H54 (cell line): ENCODE measurements at places on chromosomes 4 and X.

DNA sequence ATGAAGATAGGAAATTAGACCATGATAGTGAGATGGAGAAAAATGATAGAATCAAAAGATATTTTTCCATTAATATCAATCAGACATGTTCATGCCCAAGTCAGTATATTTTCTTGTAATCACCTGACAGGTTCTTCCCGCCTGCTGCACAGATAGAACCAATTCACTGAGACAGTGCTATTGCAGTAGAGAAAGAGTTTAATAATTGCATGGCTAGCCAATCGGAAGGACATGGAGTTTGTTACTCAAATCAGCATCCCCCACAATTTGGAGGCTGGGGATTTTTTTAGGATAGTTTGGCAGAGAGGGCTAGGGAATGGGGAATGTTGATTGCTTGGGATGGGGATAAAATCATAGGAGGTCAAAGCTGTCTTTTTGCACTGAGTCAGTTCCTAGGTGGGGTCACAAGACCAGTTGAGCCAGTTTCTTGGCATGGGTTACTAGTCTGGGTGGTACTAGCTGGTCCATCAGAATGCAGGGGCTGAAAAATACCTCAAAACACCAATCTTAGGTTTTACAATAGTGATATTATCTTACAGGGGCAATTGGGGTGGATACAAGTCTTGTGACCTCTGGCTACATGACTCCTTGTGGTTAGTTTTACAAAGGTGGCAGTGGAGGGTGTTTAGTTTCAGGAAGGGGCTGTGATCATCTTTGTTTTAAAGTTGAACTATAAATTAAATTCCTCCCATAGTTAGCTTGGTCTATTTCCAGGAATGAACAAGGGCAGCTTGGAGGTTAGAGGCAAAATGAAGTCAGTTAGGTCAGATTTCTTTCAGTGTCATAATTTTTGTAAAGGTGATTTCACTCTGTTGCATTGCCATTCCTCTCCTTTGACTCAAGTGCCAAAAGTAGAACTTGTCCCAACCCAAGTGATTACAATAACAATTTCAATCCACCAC, 100.3 kb upstream of the PDE5A start:
- no peak for DNase-seq

- no peak for DNase-seq
These were observed 109.7 kb upstream of the PNPLA4 start for GRCh38 chrX:8036914-8037313.

GRCh38 chr4:86959588-86960500, 25.0 kb downstream of the AFF1 start:
- no peak for DNase-seq

GRCh38 chr4:67550451-67550850, 5.1 kb upstream of the CENPC start:
- DNase-seq: no peak

DNA sequence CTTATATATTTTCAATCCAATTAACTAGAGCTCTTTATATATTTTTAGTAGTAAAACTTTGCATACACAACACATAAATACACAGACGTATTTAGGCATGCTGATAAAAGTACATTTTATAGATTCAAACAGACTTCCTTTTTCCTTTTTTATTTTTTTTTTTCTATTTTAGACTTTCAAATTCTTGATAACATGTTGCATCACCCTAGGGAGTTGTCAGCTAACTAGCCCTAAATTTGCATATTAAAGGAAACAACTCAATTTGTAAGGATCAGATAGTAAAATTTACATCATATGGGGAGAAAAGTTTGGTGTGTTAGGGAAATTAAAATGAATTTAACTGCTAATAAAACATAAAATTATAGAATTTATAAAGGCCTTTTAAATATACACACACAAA, 47.4 kb upstream of the APOOL start:
- no peak for DNase-seq

DNA sequence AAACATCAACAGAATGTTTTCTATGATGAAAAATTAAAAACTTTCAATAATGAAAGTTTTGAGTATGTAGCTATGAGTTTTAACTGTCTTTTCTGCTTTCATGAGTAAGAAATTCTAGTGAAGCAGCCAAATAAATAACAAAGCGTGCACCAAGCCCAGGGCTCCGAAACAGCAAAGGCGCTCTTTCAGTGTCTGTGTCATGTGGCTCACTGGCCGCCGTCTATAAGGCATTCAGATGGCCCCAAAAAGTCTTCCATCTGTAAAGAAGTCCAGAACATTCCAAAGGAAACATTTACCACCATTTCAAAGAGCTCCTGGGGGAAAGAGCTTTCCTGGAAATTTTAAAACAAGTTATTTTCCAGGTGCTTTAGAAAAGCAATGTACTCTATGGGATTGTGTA, 139.9 kb downstream of the AFAP1 start:
- DNase-seq: no peak

DNA sequence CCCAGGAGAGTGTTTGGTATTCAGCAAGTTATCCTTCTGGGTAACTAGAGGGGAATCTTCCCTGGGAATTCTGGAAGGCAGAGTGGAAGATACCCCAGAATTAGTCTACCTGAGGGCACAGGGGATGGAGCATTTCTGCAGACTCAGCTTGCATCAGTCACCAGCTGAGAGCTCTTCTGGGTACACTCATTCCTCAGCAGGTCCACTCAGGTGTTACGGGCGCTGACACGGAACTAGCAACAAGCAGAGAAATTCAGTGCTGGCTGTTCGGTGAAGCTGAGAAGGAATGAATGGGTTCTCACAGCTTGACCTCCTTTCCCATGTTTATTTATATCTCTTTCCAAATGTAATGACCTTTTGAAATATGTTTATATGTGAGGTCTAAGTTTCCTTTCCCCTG, 106.0 kb upstream of the PNPLA4 start:
- no peak for DNase-seq

GRCh38 chr4:921830-922331, 10.2 kb downstream of the GAK start:
- DNase-seq: no peak

- DNase-seq: no peak
These were observed 56.5 kb upstream of the CLNK start for GRCh38 chr4:10740891-10741620.

DNA sequence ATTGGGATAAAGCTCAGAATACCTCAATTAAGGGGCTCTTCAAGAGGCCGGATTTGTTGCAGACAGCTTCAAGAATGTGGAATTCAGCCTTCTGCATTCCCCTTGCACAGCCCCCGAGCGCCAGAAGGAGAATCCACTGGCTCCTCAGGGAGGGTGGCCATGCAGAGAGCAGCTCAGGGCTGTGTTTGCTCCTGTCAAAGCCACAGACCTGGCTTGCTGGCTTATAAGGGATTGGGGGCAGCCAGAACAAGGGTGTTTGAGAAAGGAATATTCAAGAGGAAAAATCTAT, 36.8 kb downstream of the ING2 start:
- DNase-seq: no peak

- peak; percentile 2 for DNase-seq
These were observed 107.8 kb upstream of the FMR1 start for GRCh38 chrX:147803948-147804347.

- no peak for DNase-seq
These were observed 58.6 kb downstream of the GATB start for GRCh38 chr4:151702256-151702655.

DNA sequence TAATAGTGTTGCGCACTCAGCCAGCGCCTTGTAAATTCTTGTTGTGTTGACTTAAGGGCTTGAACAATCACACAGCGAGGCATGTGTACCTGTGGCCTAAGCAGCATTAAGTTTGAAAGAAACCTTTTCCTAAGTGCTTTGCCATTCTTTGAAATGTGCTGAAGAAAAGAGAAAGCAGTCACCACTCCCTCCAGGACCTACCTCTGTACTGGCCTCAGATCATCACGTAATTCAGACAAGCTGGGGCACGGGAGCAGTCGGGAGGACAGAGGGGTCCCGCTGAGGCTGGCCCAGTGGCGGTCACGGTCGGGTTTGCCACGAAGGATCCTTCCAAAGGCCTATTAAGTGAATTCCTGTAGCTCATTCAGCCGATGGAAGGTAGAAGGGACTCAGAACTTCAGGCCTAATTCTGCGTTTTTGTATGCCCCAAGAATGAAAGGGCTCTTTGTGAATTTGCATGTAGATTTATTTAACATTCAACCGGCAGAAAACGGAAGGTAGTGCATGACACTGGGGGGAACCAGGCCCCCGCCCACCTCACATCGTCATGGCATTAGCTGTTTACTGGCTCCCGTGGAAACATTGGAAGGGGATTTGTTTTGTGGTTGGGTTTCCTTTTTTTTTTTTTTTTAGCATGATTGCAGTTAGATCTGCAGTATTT, 106.3 kb downstream of the TRAPPC11 start:
- DNase-seq: no peak

DNA sequence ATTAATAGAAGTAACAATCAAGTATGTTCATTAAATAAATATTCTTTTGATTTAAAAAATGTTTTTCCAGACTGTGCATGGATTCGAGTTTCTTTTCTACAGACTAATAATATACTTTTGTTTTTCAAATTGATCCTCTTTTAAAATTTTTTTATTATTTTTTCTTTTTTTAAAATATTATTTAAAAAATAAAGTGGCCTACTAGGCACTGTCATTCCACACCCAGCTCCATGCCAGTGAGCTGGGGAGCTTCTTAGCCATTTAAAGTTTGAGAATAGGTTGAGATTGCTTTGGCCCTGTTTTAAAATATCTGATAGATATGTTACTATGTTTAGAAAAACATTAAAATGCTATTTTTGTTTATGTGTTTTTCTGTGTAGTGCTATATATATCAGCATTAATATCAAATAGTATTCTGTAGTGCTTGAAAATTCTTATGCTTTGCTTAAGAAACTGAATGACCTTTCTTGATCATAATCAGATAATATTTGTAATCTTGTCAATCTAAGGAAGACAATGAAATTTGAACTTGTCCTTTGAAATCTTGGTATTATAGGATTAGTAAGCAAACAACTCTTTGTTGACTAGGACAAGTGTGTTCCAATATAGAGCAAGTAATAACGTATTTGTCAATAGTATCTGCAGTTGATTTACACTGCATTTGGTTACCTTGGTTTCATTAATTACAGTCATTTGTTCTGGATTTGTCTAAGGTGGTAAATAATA, 12.6 kb downstream of the PCDH10 start:
- DNase-seq: no peak

DNA sequence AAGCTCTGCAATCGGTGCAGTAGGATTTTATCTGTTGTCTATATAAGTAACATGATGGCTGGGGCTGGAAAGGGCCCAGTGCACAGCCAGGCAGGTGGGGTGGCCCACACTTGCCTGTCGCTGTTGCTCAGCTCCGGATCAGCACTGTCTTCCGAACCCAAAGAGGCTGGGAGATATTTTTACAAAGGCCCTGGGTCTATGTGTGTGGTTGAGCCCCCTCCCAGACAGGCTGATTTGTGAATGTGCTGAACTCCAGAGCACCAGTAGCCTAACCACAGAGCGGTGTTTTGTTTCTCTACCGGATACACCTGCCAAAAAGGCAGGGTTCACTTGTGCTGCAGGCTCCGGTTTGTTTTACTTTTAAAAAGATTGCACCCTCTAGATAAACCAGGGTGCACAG, 33.5 kb upstream of the CHRNA9 start:
- DNase-seq: no peak

DNA sequence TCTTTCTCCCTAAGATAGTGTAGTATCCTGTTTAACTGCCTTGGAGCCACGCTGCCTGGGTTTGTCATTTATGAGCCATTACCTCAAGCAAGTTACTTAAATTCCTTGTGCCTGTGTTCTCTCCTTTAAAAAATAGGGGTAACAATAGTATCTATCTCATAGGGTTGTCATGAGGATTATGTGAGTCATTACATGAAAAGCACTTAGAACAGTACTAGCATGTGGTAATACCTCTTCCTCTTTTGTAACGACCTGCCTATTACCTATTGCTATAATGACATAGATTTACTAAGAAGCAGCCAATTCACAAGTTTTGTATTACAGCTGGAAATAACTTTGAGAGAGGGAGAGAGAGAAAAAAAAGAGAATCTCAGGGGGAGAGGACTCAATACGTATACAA, 834.7 kb downstream of the RAPGEF2 start:
- no peak for DNase-seq

- DNase-seq: no peak
These were observed 49.8 kb upstream of the C1QTNF7 start for GRCh38 chr4:15378062-15378461.

DNA sequence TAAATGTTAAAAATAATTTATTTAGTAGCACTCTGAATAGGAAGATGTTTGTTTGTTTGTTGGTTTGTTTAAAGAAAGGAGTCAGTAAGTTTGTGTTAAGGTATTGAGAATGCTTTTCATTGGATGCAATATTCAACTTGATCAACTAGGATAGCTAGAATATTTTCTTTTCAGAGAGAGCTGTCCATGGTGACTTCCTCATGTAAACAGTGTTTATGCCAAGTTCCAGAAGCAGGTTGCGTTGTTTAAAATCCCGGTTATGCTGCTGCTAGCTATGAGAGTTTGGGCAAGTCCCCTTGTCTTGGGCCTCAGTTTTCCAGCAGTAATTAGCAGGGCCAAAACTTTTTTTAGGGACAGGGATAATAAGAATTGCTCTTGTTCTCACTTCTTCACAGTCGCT, 876.2 kb upstream of the HS3ST1 start:
- DNase-seq: no peak

- no peak for DNase-seq
These were observed 1862.7 kb downstream of the STIM2 start for GRCh38 chr4:28723371-28723770.

DNA sequence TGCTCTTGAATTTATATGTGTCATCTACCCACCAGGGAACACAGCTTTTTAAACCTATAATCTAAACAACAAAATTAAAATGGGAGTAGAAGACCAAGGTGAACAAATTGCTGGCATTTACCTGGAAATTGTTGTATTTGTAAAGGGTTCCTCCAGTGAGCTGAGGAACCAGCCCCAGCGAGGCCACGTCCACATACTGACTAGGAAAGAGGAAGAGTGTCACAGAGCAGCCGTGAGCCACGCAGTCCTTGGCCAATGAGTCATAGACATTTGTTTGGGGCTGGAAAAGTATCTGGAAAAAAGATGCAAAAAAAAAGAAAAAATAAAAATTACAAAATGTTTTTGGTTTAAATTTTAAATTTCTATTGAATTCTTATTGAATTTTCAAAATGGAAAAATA, 58.7 kb downstream of the METTL14 start:
- no peak for DNase-seq

- DNase-seq: no peak
These were observed 2.4 kb upstream of the RAB40AL start for GRCh38 chrX:102934624-102935023.

DNA sequence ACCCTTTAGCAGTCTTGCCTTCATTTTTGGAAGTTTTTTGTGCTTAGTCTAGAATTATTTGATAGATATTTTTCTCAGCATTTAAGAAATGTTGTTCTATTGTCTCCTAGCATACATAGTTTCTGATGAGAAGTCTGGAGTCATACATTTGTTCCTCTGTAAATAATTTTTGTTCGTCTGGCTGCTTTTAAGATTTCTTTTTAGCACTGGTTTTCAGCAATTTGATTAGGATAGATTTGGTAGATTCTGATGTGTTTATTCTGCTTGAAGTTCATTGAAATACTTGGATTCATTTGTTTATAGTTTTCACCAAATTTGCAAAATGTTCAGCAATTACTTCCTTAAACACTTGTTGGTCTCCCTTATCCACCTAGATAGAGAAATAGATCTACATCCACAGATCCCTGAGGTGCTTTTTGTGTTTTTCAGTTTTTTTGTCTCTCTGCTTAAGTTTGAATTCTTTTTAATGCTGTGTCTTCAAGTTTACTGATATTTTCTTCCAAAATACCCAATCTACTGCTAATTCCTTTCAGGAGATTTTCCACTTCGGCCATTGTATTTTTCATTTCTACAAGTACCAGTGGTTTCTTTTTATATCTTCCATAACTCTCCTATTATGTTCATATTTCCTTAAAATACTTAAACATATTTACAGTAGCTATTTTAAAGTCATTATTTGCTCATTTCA, 64.9 kb downstream of the ABLIM2 start:
- no peak for DNase-seq
